Chondrocyte (in vitro differentiated cells): ENCODE measurements at places on chromosomes 5 and 9. TPM values are rescaled to one million over a fixed set of nuclear protein-coding genes. Genes with fewer than 3 reads are reported as not detected.

- DNase-seq = no peak
Observed at GRCh38 chr9:4743131-4743875, 2.3 kb upstream of the AK3 start.

GRCh38 chr5:110916381-110917049 lies 155.0 kb upstream of the TSLP start:
- DNase-seq = no peak

GRCh38 chr9:79663878-79664277 lies 92.1 kb downstream of the TLE4 start:
- no peak for DNase-seq

GRCh38 chr9:93952784-93953495 lies 2.2 kb downstream of the BARX1 start:
- DNase-seq = peak; percentile 87

DNA sequence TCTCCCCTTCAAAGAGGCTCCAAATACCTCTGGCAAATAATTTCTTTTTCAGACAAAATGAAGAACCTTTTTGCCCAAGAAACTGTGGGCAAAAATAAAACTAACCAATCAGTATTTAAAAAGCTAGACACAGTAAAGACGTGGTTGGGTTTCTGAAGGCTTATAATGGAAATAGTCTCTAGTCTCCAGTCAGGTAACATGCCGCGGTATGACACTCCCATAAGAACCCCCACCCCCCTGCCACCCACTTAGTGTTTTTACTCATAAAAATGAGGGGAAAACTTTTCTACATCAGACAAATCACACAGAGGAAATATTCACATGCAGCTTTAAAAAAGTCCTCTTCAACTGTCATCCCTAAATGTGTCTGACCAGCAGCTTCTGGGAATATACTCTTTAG lies 105.3 kb downstream of the THBS4 start:
- no peak for DNase-seq

DNA sequence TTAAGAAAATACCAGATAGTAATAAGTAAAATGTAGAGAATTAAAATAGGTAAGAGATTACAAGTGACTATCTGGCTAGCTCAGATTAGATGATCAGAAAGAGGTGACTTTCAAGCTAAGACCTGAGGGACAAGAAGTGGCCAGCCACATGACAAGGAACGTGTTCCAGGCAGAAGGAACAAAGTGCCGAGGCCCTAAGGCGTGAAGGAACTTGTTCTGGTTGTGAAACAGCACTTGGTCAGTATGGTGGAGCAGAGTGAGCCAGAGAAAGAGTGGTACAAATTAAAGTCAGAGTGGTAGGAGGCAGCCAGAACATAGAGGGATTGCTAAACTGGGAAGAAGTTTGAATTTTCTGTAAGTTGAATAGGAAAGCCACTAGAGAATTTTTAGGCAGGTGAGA lies 73.6 kb downstream of the ADRB2 start:
- no peak for DNase-seq

- peak; percentile 13 for DNase-seq
Observed at GRCh38 chr5:135458356-135458755, 6.2 kb upstream of the TIFAB start.

- no peak for DNase-seq
Observed at GRCh38 chr5:126274763-126275125, 148.5 kb upstream of the GRAMD2B start.

DNA sequence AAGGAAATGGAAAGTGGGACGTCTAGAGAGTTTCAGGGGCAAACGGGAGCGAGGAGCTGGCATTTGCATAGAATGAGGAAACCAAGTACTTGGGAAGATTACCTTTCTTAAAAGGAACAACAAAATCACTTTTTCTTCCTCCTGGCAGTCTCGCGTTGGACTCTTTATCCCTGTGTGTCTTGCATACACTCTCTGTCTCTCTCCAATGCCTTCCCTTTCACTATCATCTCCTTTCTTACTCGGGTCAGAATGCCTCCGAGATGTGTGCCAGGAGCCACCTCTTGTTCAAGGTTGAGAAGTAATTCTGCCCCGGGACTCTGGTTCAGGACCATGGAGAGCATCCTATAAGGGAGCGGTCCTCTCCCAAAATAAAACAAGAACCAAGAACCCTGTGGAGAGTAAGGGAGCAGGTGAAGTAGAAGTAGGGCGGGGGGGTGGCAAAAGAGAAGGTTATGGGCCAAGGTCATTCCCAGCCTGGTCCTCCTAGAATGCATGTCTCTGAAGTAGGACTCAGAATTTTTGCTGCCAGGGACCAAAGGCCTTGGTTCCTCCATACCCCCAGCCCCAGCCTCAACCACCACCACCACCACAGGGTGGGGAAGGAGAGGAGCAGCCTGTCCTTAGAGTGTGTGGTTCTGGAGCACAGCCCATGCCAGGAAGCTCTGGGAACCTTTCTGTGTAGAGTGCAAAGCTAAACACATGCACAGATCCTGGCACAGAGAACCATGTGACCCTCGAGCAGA lies 72.1 kb upstream of the ARAP3 start:
- no peak for DNase-seq

DNA sequence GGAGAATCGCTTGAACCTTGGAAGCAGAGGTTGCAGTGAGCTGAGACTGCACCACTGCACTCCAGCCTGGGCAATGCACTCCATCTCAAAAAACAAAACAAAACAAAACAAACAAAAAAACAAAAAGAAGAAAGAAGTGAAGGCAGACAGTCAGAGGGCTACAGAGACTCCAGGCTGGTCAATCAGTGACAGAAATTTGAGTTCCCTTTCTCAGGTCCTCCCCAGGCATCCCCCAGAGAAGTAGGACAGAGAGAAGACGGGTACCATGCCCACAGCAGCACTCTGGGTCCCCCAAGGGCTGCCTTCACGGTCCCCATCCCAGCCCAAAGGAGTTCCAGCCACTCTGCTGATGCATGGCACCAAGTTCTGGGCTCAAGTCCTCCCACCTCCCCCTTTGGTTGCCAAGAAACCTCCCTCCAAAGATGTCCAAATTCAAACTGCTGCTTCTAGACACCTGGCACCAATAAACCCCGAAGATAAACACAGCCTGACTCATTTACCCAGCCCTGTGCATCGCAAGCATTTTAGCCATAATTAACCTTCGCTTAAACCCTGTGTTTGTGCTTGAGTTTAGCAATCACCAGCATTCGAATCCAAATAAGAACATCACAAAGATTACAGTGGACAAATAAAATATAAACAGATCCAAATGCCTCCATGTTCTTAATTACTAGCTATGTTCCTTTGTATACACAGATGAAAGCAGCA lies 24.0 kb downstream of the SEMA4D start:
- DNase-seq = no peak

DNA sequence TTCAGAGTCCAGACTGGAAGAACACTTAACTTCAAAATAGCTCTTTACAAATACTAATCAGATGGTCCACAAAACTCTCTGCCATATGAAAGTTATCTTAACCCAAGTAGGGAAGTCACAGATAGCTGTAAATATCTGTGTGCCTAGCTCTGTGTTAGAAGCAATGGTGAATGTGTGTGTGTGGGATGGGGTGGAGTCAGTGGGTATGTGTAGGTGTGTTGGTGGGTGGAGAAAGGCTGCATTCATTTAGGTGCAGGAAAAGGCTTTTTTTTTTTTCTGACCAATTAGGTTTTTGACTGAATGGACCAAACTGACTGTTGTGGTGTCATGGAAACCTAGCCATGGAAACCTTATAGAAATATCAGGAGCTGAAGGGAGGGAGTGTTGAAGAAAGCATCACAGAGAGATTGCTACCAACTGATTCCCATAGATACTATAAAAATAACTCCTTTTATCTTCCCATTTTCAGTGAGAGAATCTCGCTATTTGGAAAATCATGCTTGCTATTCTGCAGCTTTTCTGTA lies 156.2 kb upstream of the NR3C1 start:
- DNase-seq = no peak

GRCh38 chr5:8050616-8051175 lies 181.7 kb downstream of the MTRR start:
- DNase-seq = no peak

DNA sequence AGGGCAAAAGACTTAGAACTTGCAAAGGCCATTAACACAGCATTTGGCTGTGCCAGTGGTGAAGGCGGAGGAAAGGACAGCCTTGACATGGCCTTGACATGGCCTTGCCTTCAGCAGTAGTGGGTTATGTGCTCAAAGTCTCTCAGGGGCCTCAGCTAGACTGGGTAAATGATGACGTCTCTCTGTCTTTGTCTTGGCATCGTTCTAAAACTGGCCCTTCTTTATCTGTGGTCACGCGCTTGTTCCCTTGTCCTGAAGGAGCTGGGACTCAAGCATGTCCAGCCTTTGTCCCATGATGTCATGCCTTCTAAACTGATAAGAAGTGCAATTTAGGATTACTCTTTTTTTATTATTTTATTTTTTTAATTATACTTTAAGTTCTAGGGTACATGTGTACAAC lies 88.7 kb upstream of the ATP10B start:
- no peak for DNase-seq

GRCh38 chr5:59351076-59351794 lies 542.3 kb downstream of the PDE4D start:
- no peak for DNase-seq

GRCh38 chr9:105873801-105874200 lies 179.5 kb downstream of the TMEM38B start:
- DNase-seq = no peak

The PRR16 gene
- 10.7 to 38.1 TPM (median 10.7 TPM) in 3 replicates for total RNA-seq

The UIMC1 gene
- total RNA-seq = 31.5 to 34.2 TPM (median 34.2 TPM) in 3 replicates

The OR1L6 gene
- not detected in 3 replicates for total RNA-seq

The ENHO gene
- 0.97 to 1.6 TPM (median 1.3 TPM) in 3 replicates for total RNA-seq

The ECSCR gene
- 0.62 TPM in 1 of 3 replicates, not detected in the others for total RNA-seq

The CANX gene
- total RNA-seq = 695 to 849 TPM (median 699 TPM) in 3 replicates
